Fibroblast of skin of scalp (primary cell): ENCODE measurements at places on chromosomes 3 and 15.

DNA sequence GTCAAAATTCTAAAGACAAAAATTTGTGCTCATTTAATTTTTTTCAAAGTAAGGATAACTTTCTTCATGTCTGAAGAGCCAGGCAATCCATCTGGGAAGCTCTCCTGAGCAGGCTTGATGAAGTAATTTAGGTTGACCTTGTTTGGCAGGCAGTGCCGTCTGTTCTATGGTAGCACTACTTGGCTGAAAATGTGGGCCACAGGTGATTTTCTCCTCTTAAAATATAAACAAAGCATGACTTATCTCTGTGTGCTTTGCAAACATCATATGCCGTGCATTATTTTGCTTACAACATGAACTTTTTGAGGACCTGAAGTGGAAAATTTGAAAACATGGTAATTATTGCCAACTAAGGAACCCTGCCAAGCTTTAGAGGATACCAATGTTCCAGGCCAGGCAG, 143.2 kb downstream of the RAP2B start:
- no peak for DNase-seq

- no peak for DNase-seq
Measured at GRCh38 chr3:115864911-115865310, 241.6 kb downstream of the GAP43 start.

GRCh38 chr3:31701286-31701685, 168.6 kb downstream of the STT3B start:
- no peak for DNase-seq

DNA sequence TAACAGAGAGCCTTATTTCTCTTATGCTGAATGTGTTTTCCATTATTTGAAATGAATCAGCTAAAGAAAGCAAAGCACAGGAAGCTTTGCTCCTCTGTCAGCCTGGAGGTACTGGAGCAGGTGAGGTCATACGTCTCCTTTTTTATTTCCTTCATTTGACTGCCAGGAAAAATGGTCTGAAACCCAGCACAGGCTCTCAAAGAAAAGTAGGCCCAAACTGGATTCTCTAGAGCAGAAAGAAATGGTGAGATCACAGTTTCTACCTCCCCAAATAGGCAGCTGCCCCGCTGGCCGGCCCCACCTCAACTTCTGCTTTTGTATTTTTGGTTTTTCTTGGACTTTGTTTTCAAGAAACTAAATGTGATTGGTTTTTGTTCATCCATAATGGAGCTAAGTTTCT, 95.1 kb downstream of the RPL39L start:
- DNase-seq = no peak

DNA sequence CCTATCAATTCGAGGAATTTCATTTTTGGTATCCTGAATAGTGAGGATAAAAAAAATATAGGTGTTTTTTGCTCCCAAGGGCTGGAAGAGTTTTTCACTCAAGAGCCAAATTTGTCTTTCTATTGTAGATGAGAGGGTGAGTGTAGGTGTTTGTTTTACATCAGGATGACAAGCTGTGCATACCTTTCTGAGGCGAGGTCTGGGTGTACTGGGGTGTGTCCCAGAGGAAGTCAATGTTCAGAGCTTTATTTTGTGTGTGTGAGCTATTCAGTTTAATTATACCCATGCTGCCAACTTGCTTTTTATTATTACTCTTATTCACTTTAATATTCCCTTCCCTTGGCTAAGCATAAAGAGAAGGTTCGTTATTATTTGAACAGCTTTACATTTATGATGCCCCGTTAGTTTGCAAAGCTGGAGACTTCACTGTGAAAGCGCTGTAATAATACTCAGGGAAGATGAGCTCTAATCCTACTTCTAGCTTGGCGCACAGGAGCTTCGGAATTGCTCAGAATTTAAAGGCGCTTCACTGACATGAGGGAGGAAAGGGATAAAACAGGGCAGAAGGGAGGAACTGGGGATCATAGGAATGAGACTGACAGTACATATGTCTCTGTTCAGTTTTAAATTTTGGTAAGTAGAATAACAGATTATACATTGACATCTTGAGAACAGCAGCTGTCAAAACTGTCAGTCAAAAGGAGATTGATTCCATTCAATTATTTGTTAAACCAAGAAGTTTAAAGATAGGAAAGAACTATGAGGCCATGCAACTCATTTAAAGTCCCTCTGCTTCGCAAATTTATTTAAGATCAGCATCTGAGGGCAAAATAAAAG, 117.7 kb upstream of the TP63 start:
- DNase-seq = no peak
